ENCODE measurements at places on chromosomes 5 and 9.

DNA sequence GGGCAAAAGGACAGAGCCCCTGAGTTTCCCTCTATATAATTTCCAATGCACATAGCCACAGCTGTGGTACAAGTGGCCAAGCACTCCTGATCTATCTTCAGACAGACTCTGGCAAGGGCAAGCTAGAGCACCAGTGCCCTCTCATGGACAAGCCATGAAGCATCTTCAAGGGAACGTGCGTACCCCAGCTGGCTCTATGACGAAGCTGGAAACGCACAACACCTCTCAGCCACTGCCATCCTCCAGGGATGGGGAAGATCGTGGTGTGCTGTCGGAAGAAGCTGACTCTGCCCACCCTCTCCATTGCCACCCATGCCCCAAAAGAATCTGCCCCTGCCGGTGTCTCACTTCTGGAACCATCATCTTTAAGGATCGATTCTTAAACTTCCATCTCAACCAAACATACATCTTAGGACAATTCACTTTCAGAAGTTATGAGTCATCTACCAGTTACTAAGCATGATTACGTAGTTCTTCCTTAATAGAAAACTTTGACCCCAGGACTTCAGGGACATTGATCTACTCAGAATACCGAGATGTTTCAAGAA, 482.9 kb downstream of the AGTPBP1 start:
- peak; percentile 22 for DNase-seq

DNA sequence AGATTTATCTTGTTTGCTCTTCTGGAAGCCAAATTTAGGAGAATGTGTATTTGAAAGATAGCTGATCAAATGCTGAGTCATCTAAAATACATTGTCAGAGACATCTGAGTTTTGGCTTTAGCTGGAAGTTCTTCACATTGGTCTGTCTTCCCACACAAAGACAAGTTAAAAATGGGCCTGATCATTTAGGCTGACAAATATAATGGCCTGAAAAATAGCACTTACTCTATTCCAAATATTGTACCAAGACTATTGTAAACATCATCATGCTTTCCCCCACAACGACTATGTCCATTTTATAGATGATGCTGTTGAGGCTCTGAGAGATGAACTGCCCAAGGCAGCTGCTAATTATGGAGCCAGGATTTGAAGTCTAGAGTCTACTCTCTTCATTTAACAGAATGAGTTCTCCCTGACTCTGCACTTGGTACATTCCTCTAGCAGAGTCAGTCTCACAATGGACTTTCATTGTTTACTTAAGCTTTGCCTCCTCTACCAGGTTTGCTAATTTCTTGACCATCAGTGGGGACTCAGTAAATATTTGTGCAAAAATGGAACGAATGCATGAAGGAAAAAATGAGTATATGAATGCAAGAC, 619.4 kb upstream of the KLF4 start:
- DNase-seq: no peak

DNA sequence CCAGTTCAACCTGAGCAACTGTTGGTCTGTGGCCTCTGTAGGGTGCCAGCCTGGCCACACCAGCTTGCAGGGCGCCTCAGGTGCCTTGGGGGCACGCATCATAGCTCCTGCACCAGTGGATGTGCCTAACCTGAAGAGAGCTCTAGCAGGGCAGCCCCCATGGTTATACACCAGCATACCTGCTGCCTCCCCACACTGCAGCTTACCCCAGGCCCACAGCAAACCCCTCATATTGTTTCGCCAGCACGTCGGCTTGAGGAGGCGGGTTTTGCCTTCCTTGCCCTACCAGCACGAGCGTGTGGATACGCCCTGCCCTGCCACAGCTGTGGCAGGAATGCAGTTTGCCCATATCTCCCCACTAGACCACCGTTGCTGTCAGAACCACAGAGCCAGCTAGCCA, 435.9 kb downstream of the SLCO4C1 start:
- no peak for DNase-seq

DNA sequence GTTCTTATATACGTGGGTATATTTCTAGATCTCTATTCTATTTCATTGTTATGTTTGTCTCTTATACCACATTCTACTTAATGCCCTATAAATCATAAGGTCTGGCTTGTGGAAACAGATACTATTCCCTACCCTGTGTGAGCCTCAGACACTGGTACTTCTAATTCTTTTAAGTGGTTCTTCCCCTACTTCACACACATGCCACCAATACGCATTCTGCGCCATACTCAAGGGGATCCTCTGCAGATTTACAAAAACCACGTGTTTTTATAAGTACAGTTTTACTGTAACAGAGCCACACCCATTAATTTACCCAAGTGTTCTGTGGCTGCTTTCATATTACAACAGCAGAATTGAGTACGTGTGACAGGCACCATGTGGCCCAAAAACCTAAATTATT, 195.6 kb downstream of the SAXO1 start:
- DNase-seq: no peak

GRCh38 chr5:146919304-146919703, 40.7 kb upstream of the PPP2R2B start:
- no peak for DNase-seq

DNA sequence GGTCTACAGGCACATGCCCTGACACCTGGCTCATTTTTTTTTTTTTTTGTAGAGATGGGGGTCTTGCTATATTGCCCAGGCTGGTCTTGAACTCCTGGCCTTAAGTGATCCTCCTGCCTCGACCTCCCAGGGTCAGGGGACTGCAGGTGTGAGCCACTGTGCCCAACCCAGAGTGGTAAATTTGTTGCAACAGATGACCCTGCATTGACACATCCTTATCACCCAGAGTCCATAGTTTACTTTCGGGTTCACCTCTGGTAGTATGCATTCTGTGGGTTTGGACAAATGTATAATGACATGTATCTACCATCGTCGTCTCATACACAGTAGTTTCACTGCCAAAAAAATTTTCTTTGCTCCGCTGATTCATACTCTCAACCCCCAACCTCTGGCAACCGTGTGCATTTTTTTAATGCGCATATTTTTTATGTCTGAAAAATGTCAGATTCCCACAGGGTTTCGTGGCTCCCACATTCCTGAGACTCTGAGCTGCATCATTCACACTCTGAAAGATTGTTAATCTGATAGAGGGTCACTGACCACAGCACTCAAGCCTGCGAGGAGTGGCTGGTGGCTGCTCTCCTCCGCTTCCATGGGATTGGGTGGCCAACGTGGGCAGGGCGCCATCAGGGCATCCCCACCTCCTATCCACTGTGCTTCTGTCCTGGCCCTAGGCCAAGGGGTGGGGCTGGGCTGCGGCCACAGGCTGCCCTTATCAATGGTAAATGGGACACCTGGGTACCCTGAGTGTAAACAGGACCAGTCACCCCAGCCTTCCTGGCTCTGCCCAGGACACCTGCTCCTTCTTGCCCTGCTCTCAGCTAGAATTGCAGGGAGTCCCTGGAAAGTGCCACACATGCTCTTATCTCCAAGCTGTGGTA, 9.6 kb downstream of the NDST1 start:
- DNase-seq: no peak

DNA sequence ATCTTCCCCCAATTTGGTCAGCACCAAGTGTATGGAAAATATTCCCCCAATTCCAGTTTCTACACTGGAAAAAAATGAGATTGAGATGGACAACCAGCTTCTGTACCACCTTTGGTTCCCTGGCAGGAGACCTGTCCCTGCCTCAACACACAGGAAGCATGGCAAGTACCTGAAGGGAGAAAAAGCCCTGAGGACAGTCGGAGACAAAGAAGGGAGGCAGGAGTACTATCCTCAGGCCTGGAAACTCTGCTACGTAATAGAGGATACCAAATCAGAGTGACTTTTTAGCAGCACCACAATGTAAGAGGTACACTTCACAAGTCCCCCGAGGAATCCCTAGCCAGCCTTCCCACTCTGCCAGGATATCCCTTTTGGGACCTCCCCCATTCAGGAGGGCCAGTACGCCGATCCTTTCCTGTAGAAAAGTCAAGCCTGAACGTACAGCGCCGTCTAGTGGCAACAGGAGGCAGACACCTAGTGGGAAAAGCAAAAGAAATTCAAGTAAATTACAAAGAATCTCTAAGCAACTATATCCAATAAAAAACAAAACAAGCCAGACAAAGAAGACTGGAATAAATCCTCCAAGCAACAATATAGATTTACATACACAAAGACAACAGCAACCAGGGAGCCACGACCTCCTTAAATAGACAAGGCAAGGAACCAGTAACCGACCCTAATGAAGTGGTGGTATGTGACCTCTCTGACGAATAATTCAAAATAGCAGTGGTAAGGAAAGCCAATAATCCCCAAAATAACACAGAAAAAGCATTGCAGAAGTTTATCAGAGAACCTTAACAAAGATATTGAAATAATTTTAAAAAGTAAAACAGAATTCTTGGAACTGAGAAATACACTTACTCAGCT, 63.3 kb upstream of the SLCO6A1 start:
- DNase-seq: peak; percentile 33

DNA sequence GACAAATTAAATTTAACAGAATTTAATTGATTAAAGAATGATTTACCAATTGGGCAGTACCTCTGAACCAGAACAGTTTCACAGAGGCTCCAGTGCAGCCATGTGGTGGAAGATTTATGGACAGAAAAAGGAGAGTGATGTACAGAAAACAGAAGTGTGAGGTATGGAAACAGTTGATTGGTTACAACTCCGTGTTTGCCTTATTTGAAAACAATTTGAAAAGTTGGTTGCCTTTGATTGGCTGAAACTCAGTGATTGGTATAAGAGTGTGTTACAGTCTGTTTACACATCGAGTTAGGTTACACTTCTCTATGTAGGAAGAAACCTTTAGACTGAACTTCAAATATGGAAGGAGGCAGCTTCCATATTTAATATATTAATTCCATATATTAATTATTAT, 30.1 kb downstream of the KIAA1958 start:
- DNase-seq: no peak

All from stimulated activated CD4-positive, alpha-beta T cell treated with anti-CD3 and anti-CD28 coated beads, Interleukin-15, amount 100 ng/mL, for 24 hours (primary cell).